ENCODE measurements at places on chromosomes 1 and 21. TPM values are rescaled to one million over a fixed set of nuclear protein-coding genes. Genes with fewer than 3 reads are reported as not detected.
A peak's percentile ranks its signal among the peaks of the same experiment; 100 is the strongest.

CFAP107 gene
- 0.73 TPM for polyA plus RNA-seq

DNA sequence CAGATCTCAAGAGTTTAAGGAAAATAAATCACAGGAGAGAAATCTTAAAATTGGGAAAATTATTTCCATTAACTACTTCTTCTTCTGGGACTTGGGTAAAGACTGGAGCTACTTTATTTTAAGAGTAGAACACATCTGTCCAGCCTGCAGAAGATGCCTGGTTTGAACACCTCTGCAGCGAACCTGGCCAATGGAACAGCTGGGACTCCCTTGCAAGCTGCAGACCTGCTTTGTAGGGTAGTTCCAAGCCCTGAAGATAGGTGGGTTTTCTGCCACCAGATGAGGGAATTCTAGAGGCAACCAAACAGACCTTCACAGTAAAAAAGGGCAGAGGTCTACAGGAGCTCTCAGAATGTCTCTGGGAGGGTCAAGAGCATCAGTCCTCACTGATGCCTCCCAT is 86.5 kb upstream of the CACNA1E start:
- no peak for DNase-seq

GRCh38 chr1:108199781-108200686 is at the start of gene SLC25A24:
Gene SLC25A24 (minus strand): TSS chr1:108200343. CDS start chr1:108200138, 205 bp downstream.
- peak; percentile 52 for DNase-seq

- no peak for DNase-seq
Observed at GRCh38 chr1:72009173-72010093, 272.9 kb downstream of the NEGR1 start.

ST3GAL3 gene
- 21.3 TPM for polyA plus RNA-seq

DNA sequence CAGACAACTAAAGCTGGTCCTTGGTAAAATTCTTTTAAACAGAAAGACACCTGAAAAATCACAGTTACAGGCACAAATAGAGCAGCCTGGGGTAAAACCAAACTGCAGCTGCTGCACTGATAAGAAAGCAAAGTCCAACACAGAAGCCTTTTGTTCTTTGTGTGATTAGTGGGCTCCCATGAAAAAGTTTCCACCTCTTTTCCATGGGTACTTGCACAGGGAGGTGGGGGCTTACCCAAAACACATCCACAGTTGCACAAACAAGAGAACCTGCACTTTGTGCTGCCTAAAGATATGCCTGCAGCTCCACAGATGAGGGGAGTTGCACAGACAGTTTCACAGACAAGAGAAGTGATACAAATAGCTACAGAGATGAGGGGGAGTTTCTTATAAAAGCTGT is 106.7 kb upstream of the SLC5A9 start:
- no peak for DNase-seq

OPRD1 gene
- 0.62 TPM for polyA plus RNA-seq

- no peak for DNase-seq
Observed at GRCh38 chr1:151668090-151668489, 48.5 kb downstream of the CELF3 start.

TMEM82 gene
- 4.6 TPM for polyA plus RNA-seq

CBS gene
- polyA plus RNA-seq, result 60.0 TPM

ADCY10 gene
- 0.77 TPM for polyA plus RNA-seq

DNA sequence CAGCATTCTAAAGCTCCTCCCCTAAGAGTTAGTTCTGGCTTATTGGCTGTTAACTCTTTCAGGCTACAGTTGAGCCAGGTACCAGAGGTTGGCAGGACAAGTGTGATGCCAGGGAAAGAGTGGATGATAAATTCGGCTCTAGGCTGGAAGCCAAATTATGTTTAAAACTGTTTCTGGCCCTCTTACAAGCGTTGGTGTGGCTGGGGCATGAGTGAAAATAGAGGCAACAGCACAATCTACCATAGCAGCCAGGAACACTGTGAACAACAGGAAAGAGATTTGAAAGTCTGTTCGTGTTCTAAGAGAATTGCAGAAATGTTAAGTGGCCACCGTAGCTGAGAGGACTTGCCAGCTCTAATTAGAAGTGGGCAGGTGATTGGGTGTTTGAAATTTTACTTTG is 84.2 kb downstream of the CDC7 start:
- DNase-seq, result no peak

GRCh38 chr1:174217787-174218574 is 58.7 kb downstream of the RABGAP1L start:
- no peak for DNase-seq

- DNase-seq, result no peak
Observed at GRCh38 chr1:18681423-18681835, 50.8 kb downstream of the PAX7 start.
